Glutamatergic neuron (in vitro differentiated cells): ENCODE measurements at places on chromosomes 16 and 17. TPM values are rescaled to one million over a fixed set of nuclear protein-coding genes. Genes with fewer than 3 reads are reported as not detected.
A peak's percentile ranks its signal among the peaks of the same experiment; 100 is the strongest.

- H3K4me3 ChIP-seq, result peak overlapping the region; percentile 100
- H3K36me3 ChIP-seq, result no peaks in the 10 kb centered on the region
- H3K27me3 ChIP-seq, result peaks cover 13% of the 10 kb centered on the region
- H3K4me1 ChIP-seq, result peaks cover 14% of the 10 kb centered on the region
These were observed 1.2 kb downstream of the AP2B1 start for GRCh38 chr17:35588196-35588920.

GRCh38 chr17:32141258-32141657 is 1.0 kb upstream of the RHOT1 start:
- no peak for DNase-seq
- no peaks in the 10 kb centered on the region for H3K27me3 ChIP-seq
- H3K4me1 ChIP-seq, result peaks cover 9% of the 10 kb centered on the region
- H3K27ac ChIP-seq, result no peak overlapping the region
- peak overlapping the region; percentile 87 for H3K4me3 ChIP-seq
- H3K36me3 ChIP-seq, result no peaks in the 10 kb centered on the region

OTOP3 gene
- not detected for total RNA-seq

DNA sequence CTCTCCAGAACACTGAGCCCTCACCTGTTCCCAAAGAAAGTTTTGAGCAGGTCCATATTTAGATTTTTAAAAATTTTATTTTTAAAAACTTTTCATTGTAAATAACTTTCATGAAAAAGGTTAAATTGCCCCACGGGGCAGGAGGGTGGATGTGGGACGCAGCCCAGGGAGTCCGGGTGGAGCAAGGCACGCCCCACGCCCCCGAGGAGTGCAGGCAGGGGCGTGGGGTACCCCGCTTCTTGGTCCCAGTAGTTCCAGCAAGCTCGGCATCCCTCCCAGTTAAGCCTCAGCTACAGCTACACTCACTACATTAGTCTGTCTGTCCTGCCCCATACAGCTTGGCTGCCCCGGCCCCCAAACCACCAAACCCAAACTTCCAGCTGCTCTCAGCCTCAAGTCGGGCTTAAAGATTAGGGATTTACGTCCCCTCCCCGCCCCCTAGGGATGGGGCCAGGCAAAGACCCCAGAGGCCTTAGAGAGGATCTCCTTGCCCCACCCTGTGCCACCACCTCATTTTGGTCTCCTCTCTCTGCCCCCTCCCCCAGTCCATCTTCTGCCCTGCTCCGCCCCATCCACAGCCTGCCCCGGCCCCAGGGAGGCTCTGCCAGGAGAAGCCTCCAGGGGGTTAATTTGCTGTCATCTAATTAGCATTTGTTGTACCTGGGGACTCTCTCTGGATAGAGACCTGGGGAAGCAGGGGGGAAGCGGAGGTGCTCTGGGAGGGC is 4.6 kb downstream of the FOXJ1 start:
- no peak overlapping the region for H3K27ac ChIP-seq
- no peak overlapping the region for H3K4me3 ChIP-seq
- peaks cover 3% of the 10 kb centered on the region for H3K4me1 ChIP-seq
- peak; percentile 15 for DNase-seq

DNA sequence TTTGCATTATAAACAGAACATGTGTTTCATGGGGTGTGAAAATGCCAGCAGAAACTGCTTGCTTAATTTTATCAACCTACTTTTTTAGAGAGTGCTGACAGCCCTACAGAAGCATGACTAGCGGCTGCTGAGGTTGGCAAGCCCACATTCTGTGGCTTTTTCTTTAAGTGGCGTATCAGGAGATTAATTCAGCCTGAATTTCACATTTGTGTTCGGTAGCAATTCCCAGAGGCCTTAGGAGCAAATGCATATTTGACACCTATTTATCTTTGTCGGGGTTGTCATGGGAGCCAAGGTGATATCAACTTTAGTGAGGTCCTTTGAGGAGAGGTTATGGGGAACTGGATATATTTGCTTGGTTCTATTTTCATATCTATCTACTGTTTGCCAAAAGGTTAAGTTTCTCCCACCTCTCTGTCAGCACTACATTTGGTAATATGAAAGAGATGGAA is 140.9 kb downstream of the KCNJ2 start:
- no peaks in the 10 kb centered on the region for H3K4me1 ChIP-seq
- H3K36me3 ChIP-seq, result no peaks in the 10 kb centered on the region
- no peak overlapping the region for H3K27ac ChIP-seq
- DNase-seq, result no peak

GRCh38 chr17:2253768-2254406 is 49.7 kb downstream of the SMG6 start:
- no peak for DNase-seq
- H3K4me1 ChIP-seq, result no peaks in the 10 kb centered on the region
- H3K27me3 ChIP-seq, result peaks cover 5% of the 10 kb centered on the region
- H3K27ac ChIP-seq, result no peak overlapping the region
- H3K36me3 ChIP-seq, result peaks cover 11% of the 10 kb centered on the region
- no peak overlapping the region for H3K4me3 ChIP-seq

CCL23 gene
- total RNA-seq, result not detected

FGF11 gene
- 4.8 TPM for total RNA-seq

DNA sequence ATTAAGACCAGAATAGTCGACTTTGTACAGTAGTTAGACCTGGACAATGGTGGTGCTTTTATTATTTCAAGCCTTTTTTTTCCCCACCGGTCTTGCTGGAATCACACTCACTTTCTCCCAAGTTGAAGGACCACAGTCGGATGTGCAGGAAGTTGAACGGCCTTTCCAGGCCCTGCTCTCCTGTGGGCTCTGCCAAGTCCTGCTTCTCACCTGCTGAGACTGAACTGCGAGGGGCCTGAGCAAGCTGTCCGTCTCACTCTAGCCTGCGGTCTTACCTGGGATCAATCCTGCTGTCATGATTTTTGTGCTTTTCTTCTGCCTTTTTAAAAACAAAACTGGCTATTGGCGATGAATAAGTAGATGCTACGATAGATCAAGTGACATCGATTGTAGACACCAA is 1.3 kb downstream of the TLCD3A start:
- no peak overlapping the region for H3K27ac ChIP-seq
- DNase-seq, result no peak

- H3K27ac ChIP-seq, result no peak overlapping the region
- DNase-seq, result no peak
- no peaks in the 10 kb centered on the region for H3K36me3 ChIP-seq
- H3K27me3 ChIP-seq, result peaks cover 5% of the 10 kb centered on the region
- no peaks in the 10 kb centered on the region for H3K4me1 ChIP-seq
These were observed 5.0 kb downstream of the CHTF18 start for GRCh38 chr16:793414-793813.

KRTAP1-5 gene
- total RNA-seq, result not detected

TOB1 gene
- 78.7 TPM for total RNA-seq

TAF1C gene
- total RNA-seq, result 74.7 TPM

DNA sequence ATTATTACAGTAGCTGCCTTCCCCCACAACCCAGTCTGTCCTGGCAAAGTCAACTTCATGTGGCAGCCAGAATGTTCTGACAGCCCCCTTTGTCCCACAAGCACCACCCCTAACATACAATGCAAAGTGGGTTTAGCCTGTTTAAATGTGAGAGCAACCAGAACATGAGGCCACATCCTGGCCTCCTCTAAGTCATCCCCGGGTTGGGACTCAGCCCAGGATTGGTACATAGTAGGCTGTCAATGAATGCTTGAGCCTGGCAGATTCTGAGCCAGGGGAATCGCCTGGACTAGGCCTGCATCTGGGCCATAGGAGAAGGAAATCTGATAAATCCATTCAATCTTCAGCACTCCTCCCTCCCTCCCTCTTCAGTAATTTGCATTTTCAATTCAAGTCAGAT is 4.3 kb upstream of the ITGA3 start:
- H3K36me3 ChIP-seq, result no peaks in the 10 kb centered on the region
- no peak overlapping the region for H3K4me3 ChIP-seq
- H3K27me3 ChIP-seq, result peaks cover 21% of the 10 kb centered on the region
- DNase-seq, result no peak

CTU2 gene
- 32.4 TPM for total RNA-seq

GRCh38 chr17:78374189-78374588 is 4.3 kb upstream of the PGS1 start:
- no peaks in the 10 kb centered on the region for H3K36me3 ChIP-seq
- H3K4me1 ChIP-seq, result peaks cover 12% of the 10 kb centered on the region
- H3K27me3 ChIP-seq, result peaks cover 5% of the 10 kb centered on the region
- DNase-seq, result no peak
- H3K4me3 ChIP-seq, result peak overlapping the region; percentile 4

CSF3 gene
- not detected for total RNA-seq

GRCh38 chr16:64361753-64362152 is 760.1 kb downstream of the CDH11 start:
- DNase-seq, result no peak
- H3K27me3 ChIP-seq, result no peaks in the 10 kb centered on the region
- H3K4me3 ChIP-seq, result no peak overlapping the region
- H3K27ac ChIP-seq, result no peak overlapping the region

LPO gene
- total RNA-seq, result not detected

GRCh38 chr17:76536511-76537287 is 810 bp downstream of the CYGB start:
- peaks cover 36% of the 10 kb centered on the region for H3K4me1 ChIP-seq
- peaks cover 10% of the 10 kb centered on the region for H3K27me3 ChIP-seq
- peak overlapping the region; percentile 74 for H3K4me3 ChIP-seq

- H3K4me3 ChIP-seq, result no peak overlapping the region
- peaks cover 5% of the 10 kb centered on the region for H3K4me1 ChIP-seq
- no peaks in the 10 kb centered on the region for H3K36me3 ChIP-seq
- DNase-seq, result no peak
- peaks cover 4% of the 10 kb centered on the region for H3K27me3 ChIP-seq
These were observed 97.1 kb downstream of the DNAH3 start for GRCh38 chr16:21053590-21053989.

LLGL2 gene
- 4.8 TPM for total RNA-seq

GRCh38 chr16:31703526-31704128 is 170.0 kb upstream of the ZNF267 start:
- H3K27me3 ChIP-seq, result peaks cover 7% of the 10 kb centered on the region
- H3K27ac ChIP-seq, result no peak overlapping the region
- peaks cover 7% of the 10 kb centered on the region for H3K4me1 ChIP-seq
- no peak for DNase-seq

DNA sequence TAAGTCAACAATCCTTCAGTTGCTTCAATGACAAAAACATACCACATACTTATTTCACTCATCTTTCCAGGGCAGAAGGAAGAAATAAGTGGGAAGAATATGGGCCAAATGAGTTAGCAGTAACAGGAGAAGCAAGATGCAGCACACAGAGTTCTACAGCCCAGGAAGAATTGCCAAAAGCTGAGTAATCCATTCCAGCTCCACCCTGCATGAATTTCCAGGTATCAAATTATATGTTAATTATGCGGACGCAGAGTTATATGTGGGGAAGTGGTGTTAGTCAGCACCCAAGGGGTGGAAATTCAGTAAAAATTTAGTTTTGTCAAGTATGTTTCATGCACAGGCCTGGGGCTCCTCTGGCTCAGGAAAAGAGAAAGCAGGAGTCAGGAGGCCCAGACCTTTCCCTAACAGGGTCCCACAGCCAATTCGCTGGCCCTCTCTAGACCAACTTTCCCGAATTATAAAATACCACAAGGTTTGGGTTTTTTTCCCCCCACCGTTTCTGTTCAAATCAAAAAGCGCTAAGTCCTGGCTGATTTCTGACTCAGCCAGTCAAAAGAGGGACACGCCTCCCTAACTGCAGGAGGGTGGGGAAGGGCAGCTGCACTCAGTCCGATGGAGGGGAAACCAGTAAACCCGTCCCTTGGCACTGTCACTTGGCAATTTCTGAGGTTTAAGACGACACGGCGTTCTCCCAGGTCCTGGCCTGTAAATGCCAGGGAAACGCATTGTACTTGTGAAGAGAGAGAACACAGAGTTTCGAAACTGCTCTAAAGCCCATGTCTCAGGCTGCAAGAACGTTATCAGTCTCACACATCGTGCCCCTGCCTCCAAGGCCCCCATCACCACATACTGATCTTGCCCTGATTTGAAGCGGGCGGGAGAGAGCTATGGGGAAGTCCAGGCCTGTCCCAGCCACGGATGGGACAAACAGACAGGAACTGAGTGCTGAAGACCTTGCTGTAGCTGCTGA is 58.1 kb downstream of the ZFHX3 start:
- H3K27ac ChIP-seq, result no peak overlapping the region
- no peak overlapping the region for H3K4me3 ChIP-seq
- no peak for DNase-seq
- H3K27me3 ChIP-seq, result peaks cover 7% of the 10 kb centered on the region
- no peaks in the 10 kb centered on the region for H3K36me3 ChIP-seq

DNA sequence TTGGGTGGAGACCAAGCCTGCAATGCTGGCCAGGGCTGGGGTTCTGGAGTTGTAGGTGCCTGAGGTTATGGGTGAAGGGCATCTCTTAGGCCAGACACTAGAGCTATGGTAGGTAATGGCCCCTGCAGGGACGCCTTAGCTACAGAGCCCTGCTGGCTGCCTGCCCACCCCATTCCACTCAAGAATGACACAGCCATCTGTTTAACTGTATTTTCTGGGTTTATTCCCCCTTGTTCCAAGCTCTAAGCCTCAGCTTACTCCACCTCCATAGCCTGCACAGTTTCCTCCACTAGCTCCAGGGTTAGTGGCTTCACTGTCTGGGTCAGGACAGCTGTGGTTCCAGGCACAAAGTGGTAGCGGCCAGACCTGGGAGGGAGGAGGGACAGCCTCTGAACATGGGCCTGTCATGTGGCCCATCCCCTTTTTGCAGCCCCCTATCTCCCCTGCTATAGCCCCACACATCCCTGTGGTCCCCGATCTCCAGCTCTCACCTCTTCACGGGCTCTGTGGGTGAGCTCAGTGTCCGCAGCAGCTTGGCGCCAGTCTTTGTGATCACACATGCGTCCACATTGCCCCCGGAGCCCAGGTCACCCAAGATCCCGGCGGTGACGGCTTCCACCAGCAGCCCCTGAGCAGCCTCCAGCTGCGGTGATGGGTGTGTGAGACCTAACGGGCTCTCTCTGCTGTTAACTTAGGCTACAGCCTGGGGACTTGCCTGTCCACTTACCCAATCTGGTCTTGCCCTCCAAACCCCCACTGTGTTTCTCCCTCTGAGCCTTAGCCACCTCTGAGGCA is 2.1 kb downstream of the PSMB10 start:
- no peaks in the 10 kb centered on the region for H3K36me3 ChIP-seq
- H3K4me3 ChIP-seq, result peak overlapping the region; percentile 100
- peaks cover 13% of the 10 kb centered on the region for H3K4me1 ChIP-seq
- no peak for DNase-seq
- peaks cover 16% of the 10 kb centered on the region for H3K27me3 ChIP-seq
- peak overlapping the region; percentile 62 for H3K27ac ChIP-seq

SALL1 gene
- total RNA-seq, result 35.7 TPM

GRCh38 chr16:22677024-22677830 is 136.7 kb upstream of the HS3ST2 start:
- no peaks in the 10 kb centered on the region for H3K36me3 ChIP-seq
- peaks cover 10% of the 10 kb centered on the region for H3K4me1 ChIP-seq
- H3K4me3 ChIP-seq, result no peak overlapping the region
- H3K27me3 ChIP-seq, result peaks cover 6% of the 10 kb centered on the region

DNA sequence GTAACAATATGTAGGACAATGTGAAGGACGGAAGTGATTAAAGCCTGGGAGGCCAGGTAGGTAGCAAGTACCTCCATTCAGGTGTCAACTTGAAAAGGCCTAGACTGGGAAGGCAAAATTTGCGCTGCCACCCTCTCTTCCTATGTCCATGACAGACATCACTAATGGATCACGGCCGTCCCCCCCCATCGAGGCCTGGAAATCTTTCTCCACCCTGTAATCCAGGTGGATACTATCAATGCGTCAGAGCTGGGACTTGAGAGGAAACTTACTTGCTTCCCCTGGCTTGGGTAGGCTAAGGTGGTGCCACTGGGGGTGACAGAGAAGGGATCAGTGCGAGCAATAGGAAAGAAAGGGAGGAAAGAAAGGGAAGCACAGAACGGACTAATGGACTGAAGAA is 156.1 kb downstream of the SALL1 start:
- H3K4me1 ChIP-seq, result peaks cover 16% of the 10 kb centered on the region
- no peak overlapping the region for H3K4me3 ChIP-seq
- no peak overlapping the region for H3K27ac ChIP-seq
- H3K36me3 ChIP-seq, result peaks cover 2% of the 10 kb centered on the region

GCGR gene
- total RNA-seq, result 6.7 TPM
